ENCODE measurements at places on chromosomes 4 and X.

DNA sequence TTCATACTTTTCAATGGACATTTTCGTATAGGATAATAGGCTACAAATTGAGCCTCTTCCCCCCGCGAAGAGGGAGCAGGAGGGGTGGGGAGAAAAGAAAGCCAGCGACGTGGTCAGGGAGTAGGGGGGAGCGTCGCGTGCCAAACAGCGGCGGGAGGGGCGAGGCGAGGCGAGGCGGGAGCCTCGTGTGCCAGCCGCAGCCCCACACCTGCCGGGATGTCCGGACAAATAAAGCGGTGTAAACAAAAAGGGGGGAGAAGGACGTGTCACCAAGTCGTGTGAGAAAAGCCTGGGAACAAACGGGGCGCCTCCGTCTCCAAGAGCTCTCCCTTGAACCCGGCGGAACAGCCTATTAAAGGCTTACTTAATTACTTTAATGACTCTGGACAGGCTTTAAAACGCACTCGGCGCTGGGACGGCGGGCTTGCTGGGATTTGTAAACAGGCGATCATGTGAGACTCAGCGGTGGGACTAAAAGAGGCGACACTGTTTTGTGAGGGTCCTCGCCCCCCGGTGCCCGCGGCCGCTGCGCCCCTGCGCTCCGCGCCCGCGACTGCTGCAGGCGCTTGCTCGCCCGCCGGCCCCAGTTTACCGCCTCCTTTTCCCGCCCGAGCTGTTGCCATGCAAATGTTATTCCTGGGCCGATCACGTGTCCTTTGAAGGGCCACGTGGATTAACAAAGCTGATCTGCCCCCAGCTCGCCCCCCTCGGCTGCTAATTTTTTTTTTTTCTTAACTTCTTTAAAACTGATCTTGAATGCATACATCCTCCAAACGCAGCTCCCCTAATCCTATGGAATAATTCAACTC lies at the start of gene HELT:
Gene HELT (plus strand): TSS at position 527 of the 809 bp plus-strand sequence. CDS start 439 bp downstream, outside the sequence.
- peaks cover 2% of the 10 kb centered on the region for H3K27me3 ChIP-seq
- H3K27ac ChIP-seq, result no peak within 1 kb of the TSS
- H3K4me3 ChIP-seq, result no peak within 1 kb of the TSS
- H3K36me3 ChIP-seq, result no peaks in the 10 kb centered on the region
- no peaks in the 10 kb centered on the region for H3K4me1 ChIP-seq

- H3K27ac ChIP-seq, result no peak overlapping the region
- H3K27me3 ChIP-seq, result no peaks in the 10 kb centered on the region
- no peak for DNase-seq
- H3K4me3 ChIP-seq, result no peak overlapping the region
- peaks cover 7% of the 10 kb centered on the region for H3K4me1 ChIP-seq
These were observed 30.3 kb downstream of the INPP4B start for GRCh38 chr4:142815834-142816233.

GRCh38 chr4:139955600-139955999 lies 198.4 kb downstream of the MAML3 start:
- H3K4me3 ChIP-seq, result no peak overlapping the region
- no peaks in the 10 kb centered on the region for H3K4me1 ChIP-seq
- DNase-seq, result no peak
- peak overlapping the region; percentile 4 for H3K27ac ChIP-seq

GRCh38 chr4:109801895-109802319 lies at the start of gene CFI:
Gene CFI, minus strand, starts transcription at chr4:109801999. Its CDS starts 28 bp downstream, at chr4:109801971.
- peak within 1 kb of the TSS; percentile 65 for H3K27ac ChIP-seq
- DNase-seq, result no peak
- H3K36me3 ChIP-seq, result no peaks in the 10 kb centered on the region
- no peaks in the 10 kb centered on the region for H3K27me3 ChIP-seq

DNA sequence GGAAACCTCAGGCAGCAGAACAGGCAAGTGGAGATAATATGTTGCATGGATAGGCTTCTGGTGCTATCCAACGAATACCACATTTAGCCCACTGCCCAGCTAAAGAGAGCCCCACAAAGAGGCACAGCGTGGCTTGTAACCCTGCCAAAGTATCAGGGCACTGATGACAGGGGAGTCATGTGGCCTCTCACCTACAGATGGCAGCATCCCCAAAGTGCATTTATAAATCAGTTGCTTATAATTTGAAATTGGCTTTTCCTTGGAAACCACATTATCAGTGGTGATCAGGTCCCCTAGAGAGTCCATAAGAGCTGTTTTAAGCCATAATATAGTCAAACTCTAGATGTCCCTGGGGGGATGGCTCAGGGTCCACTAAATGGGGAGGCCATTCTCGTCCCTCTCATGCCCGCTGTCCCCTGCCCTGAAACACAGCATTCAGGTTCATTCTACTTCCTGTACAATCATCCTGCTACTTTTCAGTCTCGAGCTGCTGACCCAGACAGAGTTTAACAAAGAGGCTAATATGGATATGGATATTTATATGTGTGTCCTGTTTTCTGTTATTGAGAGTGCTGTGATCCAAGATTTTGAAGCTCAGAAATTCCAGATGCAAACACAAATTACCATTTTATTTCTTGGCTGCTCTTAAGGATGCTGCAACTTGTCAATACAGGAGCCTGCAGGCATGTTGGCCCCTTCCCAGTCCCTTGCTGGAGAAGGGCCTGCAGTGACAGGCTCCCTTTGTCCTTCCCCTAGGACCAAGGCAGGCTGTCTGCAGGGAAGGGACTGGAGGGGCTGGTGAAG lies 28.5 kb downstream of the SRPX start:
- no peak overlapping the region for H3K27ac ChIP-seq
- DNase-seq, result no peak
- no peaks in the 10 kb centered on the region for H3K4me1 ChIP-seq
- H3K36me3 ChIP-seq, result no peaks in the 10 kb centered on the region

GRCh38 chr4:107017443-107018343 lies 18.4 kb downstream of the DKK2 start:
- H3K36me3 ChIP-seq, result no peaks in the 10 kb centered on the region
- no peak for DNase-seq
- H3K4me1 ChIP-seq, result no peaks in the 10 kb centered on the region
- H3K27me3 ChIP-seq, result no peaks in the 10 kb centered on the region
- no peak overlapping the region for H3K4me3 ChIP-seq

- H3K36me3 ChIP-seq, result no peaks in the 10 kb centered on the region
- no peak for DNase-seq
- no peak overlapping the region for H3K27ac ChIP-seq
- H3K27me3 ChIP-seq, result peaks cover 30% of the 10 kb centered on the region
These were observed 5.6 kb downstream of the GPR78 start for GRCh38 chr4:8585721-8586212.

- H3K36me3 ChIP-seq, result no peaks in the 10 kb centered on the region
- H3K27ac ChIP-seq, result no peak overlapping the region
- H3K4me1 ChIP-seq, result no peaks in the 10 kb centered on the region
- H3K27me3 ChIP-seq, result no peaks in the 10 kb centered on the region
- DNase-seq, result no peak
These were observed 453.0 kb downstream of the INPP4B start for GRCh38 chr4:142393127-142393526.

DNA sequence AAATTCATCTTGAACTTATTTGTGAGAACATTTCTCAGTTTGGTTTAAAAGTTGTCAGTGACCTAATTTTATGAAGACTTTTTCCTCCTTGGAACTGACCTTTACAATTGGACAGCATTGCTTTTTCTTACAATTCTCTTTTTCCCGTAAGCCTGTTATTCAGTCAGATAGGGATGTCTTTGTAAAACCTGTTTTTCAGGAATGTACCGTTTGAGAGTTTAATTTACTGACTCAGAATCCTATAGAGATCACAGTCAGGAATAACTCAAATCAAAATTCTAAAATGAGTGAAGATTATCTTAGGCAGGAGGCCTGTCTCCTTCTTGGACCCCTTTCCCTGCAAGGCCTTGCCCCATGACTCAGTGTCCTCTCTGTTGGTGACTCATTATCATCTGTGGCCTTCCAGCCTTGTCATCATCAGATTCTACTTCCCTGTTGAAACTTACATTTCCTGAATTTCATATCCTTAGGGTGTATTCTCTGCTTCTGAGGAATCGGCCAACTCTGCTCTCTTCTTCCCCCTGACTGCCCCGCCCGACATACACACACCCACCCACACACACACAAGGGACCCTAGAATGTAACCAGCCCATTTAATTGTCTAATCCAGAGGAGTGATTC lies 99.8 kb downstream of the ARHGAP10 start:
- H3K36me3 ChIP-seq, result no peaks in the 10 kb centered on the region
- no peaks in the 10 kb centered on the region for H3K27me3 ChIP-seq
- peak overlapping the region; percentile 88 for H3K27ac ChIP-seq
- DNase-seq, result peak; percentile 43
- H3K4me1 ChIP-seq, result no peaks in the 10 kb centered on the region
- H3K4me3 ChIP-seq, result no peak overlapping the region

DNA sequence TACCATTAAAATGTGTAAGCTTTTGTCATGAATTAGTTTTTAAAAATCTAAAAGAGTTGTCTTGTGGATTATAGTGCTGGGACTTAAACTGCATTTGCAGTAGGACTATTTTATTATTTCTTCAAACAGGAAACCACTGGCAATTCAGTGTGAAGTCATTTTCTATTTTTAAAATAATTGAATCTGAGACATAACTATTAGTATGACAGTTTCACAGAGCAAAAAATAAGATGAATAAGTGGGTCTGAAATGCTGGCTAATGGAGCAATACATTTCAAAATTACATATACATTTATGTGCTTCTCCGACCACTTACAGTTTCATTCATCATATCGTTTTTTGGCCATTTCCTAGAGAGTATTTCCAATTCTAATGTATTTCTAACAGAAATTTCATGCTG lies 75.3 kb upstream of the RAPGEF2 start:
- no peak overlapping the region for H3K4me3 ChIP-seq
- no peaks in the 10 kb centered on the region for H3K4me1 ChIP-seq
- no peaks in the 10 kb centered on the region for H3K27me3 ChIP-seq
- no peak overlapping the region for H3K27ac ChIP-seq
- no peak for DNase-seq

DNA sequence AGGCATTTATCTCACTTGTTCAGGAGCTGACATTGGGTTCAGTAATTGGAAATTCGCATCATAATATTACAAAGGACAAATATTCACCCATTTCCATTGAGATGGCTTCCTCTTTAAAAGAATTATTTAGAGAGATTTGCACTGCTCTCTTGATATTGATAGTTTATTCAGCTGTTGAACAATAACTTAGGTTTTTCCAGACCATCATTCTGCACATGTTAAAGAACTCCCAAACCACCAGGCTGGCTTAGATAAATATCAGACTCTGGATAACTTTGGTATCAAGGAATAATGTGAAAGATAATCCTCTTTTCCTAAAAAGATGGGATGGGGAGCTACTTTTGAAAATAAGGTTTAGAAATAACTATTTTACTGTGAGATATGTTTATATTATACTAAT lies 154.0 kb downstream of the GASK1B start:
- DNase-seq, result no peak
- H3K36me3 ChIP-seq, result no peaks in the 10 kb centered on the region
- no peaks in the 10 kb centered on the region for H3K27me3 ChIP-seq
- no peaks in the 10 kb centered on the region for H3K4me1 ChIP-seq
- H3K27ac ChIP-seq, result no peak overlapping the region

- DNase-seq, result no peak
- no peak overlapping the region for H3K4me3 ChIP-seq
- no peak overlapping the region for H3K27ac ChIP-seq
- H3K4me1 ChIP-seq, result no peaks in the 10 kb centered on the region
These were observed 121.9 kb downstream of the GASK1B start for GRCh38 chr4:158050942-158051341.

Data from breast epithelium (tissue), 4 donors.